ENCODE measurements at places on chromosomes 4 and X.

DNA sequence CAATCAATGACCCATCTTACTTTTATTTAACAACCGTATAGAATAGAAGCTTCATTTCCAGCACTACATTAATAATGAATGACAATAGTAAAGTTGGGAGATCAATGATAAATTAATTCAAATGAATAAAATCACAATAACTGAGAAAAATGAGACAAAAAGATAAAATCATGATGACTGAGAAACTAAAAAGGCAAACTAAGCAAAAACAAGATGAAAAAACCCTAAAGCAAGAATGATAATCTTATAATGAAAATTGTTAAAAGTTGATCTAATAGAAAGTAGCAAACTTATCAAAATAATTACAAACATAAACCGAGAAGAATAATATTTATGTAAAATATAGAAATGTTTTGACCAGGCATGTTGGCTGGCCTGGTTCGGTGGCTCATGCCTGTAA, 130.4 kb upstream of the INPP4B start:
- DNase-seq, result no peak

GRCh38 chr4:152097371-152097770, 336.6 kb upstream of the GATB start:
- no peak for DNase-seq

DNA sequence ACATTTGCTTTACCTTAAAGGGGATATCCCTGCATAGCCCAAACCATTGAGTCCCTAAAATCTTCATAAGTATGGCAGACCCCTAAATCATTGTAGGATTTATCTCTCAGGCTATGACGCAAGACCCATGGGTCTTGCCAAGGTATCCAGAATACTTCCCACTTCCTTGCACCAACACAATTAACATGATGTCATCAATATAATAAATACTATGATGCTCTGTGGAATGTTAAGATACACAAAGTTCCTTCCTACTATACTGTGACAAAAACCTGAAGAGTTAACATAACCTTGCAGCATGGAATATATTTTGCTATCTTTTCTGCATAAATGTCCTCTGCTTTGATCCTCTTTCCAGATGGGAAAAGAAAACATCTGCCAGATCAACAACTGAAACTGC, 49.9 kb upstream of the TMEM184C start:
- no peak for DNase-seq

- no peak for DNase-seq
Measured at GRCh38 chr4:8221476-8221875, 22.4 kb downstream of the SH3TC1 start.

Measured in erythroblast (primary cell).